Central memory CD8-positive, alpha-beta T cell (primary cell): ENCODE measurements at places on chromosomes 11 and 22.

GRCh38 chr11:21461701-21462100 is 731.2 kb upstream of the ANO5 start:
- DNase-seq: no peak

- DNase-seq: no peak
Observed at GRCh38 chr11:19072464-19072863, 11.9 kb upstream of the MRGPRX2 start.

GRCh38 chr22:44577391-44578109 is 79.5 kb upstream of the RTL6 start:
- DNase-seq: no peak

GRCh38 chr22:49228431-49229037 is 599.1 kb downstream of the BRD1 start:
- DNase-seq: no peak

- no peak for DNase-seq
Observed at GRCh38 chr11:126277780-126278179, 5.1 kb upstream of the TIRAP start.

- DNase-seq: no peak
Observed at GRCh38 chr11:129917231-129917630, 21.9 kb upstream of the NFRKB start.

DNA sequence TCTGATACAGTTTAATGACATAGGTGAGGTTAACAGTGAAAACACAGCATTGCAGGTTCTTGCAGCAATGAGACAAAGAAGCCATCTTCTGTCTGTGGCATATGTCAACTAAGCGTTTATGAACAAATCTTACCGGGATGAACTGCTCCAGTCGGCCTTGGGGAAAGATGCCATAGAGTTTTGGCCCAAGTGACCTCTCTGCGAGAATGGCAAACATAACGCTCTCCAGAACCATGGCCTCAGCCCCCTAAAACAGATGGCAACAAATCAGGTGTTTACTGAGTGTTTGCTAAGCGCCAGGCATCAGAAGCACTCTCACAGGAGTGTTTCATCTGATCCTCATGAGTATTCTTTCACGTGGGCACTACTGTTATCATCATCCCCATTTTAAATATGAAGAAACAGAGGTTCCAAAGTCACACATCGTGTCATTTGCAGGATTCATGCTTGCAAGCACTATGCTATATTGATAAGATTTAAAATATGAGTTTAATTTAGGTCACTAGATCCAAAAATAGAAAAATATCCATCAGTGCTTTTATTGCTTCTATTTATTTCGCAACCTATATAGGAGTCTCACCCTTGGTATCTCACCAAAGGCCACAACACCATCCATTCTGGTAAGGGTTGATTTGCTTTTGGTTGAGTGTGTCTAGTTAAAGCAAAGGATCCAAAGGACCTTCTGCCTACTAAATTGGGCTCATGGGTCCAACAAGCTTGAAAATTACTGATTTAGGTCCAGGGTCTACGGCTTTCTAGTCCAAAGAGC is 35.9 kb downstream of the TCIRG1 start:
- DNase-seq: no peak

DNA sequence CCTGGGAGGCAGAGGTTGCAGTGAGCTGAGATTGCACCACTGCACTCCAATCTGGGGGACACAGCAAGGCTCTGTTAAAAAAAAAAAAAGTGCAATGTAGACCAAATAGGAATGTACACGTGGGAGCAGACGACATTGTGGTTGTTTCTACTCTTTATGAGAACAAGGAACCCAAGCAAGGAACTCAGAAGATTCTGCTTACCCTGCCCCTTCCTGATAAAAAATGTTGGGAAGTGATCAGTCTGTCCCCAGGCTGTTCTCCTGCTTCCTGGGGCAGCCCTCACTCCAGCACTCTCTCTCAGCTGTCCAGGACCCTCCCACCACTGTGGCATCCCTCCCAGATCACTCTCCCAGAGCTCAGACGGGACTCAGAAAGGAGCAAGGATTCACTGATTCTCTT is 31.8 kb downstream of the SLCO2B1 start:
- no peak for DNase-seq

DNA sequence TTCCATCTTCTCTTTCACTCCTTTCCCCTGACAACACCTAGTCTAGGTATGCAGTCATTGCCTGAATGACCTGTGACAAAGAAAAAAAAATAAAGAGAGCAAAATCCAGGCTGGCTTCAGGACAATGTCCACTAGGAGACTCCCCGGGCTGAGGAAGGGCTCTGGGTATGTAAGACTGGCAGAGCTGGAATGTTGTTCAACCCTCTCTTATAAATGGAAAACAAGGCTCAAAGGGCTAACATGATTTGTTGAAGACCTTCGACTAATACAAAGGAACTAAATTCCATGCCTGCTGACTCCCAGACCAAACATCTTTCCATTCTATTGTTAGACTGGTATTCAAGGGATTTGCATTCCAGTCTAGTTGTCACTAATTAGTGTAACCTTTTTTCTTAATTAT is 122.2 kb downstream of the ARL14EP start:
- DNase-seq: no peak

GRCh38 chr22:39341179-39341578 is 8.6 kb upstream of the SYNGR1 start:
- no peak for DNase-seq

GRCh38 chr11:33723238-33723881 is 12.9 kb downstream of the CD59 start:
- no peak for DNase-seq
